ENCODE measurements at places on chromosomes 11 and 22. TPM values are rescaled to one million over a fixed set of nuclear protein-coding genes. Genes with fewer than 3 reads are reported as not detected.

- no peak overlapping the region for H3K4me3 ChIP-seq
- peak; percentile 28 for DNase-seq
- no peaks in the 10 kb centered on the region for H3K27me3 ChIP-seq
- no peaks in the 10 kb centered on the region for H3K4me1 ChIP-seq
- H3K36me3 ChIP-seq, result no peaks in the 10 kb centered on the region
Measured at GRCh38 chr22:49429066-49429465, 398.6 kb downstream of the BRD1 start.

- no peaks in the 10 kb centered on the region for H3K27me3 ChIP-seq
- DNase-seq, result no peak
- no peak overlapping the region for H3K27ac ChIP-seq
Measured at GRCh38 chr11:122755409-122755808, 82.9 kb upstream of the CRTAM start.

DNA sequence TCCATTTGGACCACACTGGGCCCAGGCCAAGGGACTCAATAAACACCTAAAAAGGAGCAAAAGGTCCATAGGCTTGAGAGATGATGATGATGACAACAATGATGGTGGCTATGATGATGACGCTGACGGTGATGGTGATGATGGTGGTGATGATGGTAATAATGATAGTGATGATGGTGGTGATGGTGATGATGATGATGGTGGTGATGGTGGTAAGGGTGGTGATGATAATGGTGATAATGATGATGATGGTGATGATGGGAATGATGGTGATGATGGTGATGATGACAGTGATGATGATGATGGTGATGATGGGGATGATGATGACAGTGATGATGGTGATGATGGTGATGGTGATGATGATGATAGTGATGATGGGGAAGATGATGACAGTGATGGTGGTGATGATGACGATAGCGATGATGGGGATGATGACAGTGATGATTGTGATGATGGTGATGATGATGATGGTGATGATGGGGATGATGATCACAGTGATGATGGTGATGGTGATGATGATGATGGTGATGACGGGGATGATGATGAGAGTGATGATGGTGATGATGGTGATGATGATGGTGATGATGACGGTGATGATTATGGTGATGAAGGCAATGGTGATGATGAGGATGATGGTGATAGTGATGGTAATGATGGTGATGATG, 7.1 kb upstream of the RASD2 start:
- no peaks in the 10 kb centered on the region for H3K36me3 ChIP-seq
- no peak for DNase-seq
- H3K27me3 ChIP-seq, result no peaks in the 10 kb centered on the region
- no peak overlapping the region for H3K27ac ChIP-seq
- no peaks in the 10 kb centered on the region for H3K4me1 ChIP-seq

- H3K27ac ChIP-seq, result no peak overlapping the region
- no peak for DNase-seq
- H3K36me3 ChIP-seq, result no peaks in the 10 kb centered on the region
- no peaks in the 10 kb centered on the region for H3K27me3 ChIP-seq
Measured at GRCh38 chr11:34507156-34507555, 6.4 kb downstream of the ELF5 start.

DNA sequence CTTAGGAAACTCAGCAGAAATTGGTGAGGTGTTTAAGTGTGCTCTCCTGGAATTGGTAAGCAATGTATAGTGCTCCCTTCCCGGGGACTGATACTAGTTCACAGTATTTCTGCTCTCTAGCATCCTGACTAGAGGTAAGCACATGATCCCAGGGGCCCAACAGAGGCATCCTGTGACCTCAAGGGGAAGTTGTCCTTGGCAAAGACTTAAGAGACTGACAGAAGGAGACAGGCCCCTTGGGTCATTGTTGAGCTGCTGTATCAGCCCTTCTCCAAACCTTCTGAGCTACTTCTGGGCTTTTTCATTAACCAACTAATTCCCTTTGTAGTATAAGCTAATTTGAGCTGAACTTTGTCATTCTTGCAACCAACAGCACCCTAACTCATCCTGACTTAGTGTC, 4.3 kb upstream of the TBC1D22A start:
- no peaks in the 10 kb centered on the region for H3K27me3 ChIP-seq
- DNase-seq, result no peak
- H3K4me3 ChIP-seq, result no peak overlapping the region
- H3K27ac ChIP-seq, result no peak overlapping the region
- peaks cover 22% of the 10 kb centered on the region for H3K4me1 ChIP-seq

DNA sequence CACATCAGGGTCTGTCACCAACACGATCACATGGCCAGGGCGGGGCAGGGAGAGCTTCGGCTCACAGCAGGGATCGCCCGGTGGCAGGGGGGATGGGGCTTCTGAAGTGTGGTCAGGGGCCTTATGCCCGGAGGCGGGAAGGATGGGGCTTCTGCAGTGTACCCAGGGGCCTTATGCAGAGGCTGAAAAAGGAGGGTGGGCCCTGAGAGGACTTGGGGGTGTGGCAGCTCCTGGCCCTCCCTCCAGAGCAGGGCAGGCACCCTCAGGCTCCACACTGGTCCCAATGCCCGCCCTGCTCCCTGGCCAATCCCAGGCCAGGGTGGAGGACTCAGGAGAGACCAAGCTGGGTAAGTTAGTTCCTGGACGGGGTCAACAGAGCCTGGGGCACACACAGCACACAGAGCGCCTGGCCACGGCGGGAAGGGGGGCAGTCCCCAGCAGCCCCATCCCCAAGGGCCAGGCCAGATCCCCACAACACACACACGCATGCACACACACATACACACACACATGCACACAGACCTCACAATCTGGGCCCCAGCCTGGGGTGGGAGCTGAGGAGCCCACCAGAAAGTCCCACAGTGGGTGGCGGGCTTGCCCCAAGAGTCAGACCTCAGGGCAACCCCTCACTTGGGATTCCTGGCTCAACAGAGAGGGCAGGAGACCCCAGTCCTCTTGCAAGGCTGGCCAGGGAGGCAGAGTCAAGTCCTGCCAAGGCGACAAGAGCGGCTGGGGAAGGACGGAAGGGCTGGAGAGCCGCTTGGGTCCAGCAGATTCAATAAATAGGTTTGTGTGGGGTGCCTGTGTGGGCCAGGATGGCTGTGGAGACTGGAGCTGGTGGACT, 1.1 kb upstream of the CEND1 start:
- no peak overlapping the region for H3K27ac ChIP-seq
- H3K4me3 ChIP-seq, result no peak overlapping the region
- no peaks in the 10 kb centered on the region for H3K36me3 ChIP-seq
- H3K4me1 ChIP-seq, result peaks cover 8% of the 10 kb centered on the region

IL18 gene
- 1.2 TPM for total RNA-seq

- no peaks in the 10 kb centered on the region for H3K36me3 ChIP-seq
- no peak for DNase-seq
- H3K27me3 ChIP-seq, result peaks cover 4% of the 10 kb centered on the region
- no peak overlapping the region for H3K27ac ChIP-seq
Measured at GRCh38 chr11:57196596-57196995, 14.8 kb downstream of the LRRC55 start.

DNA sequence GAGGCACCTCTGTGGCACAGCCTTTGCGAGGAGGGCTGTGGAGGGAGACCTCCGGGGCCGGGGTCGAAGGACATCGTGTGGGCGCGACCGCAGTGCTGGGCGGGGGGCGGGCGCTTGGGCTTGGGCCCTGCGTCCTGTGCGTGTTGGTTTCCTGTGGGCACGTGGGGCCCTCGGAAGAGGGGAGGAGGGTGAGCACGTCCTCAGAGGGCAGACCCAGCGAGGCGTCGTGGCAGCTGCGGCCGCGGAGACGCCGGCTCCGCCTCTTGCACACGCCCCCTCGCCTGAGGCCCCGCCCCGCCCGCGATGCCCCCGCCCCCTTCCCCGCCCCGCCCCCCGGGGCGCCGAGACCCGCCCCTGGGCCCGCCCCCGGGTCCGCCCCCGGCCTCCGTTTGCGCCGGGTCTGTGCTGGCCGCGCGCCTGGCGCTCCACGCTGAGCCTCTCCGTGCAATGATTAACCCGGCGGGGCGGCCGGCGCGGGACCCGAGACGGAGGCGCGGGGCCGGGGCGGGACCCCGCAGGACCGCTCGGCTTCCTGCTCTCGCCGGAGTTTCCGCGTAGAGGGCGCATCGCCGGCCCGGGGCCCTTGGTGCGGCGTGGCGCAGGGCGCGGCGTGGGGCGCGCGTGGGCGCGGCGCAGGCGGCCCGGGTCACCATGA, at the start of gene PRR5:
Gene PRR5 (plus strand): TSS at position 381 of the 655 bp plus-strand sequence. CDS start 271 bp downstream, at position 652.
- no peaks in the 10 kb centered on the region for H3K36me3 ChIP-seq
- 0 out of 2 replicates have a peak within 1 kb of the TSS, but pooled peaks have one; percentile 25 for H3K27ac ChIP-seq
- peaks cover 4% of the 10 kb centered on the region for H3K27me3 ChIP-seq
- H3K4me3 ChIP-seq, result peak within 1 kb of the TSS; percentile 58
- peak; percentile 39 for DNase-seq
- peaks cover 59% of the 10 kb centered on the region for H3K4me1 ChIP-seq

GAS2 gene
- 1.8 TPM for total RNA-seq

KRTAP5-10 gene
- not detected for total RNA-seq

GRCh38 chr11:63099555-63099954, 44.5 kb downstream of the SLC22A24 start:
- H3K4me1 ChIP-seq, result no peaks in the 10 kb centered on the region
- H3K27me3 ChIP-seq, result 0 out of 2 replicates have a peak, but pooled peaks cover 3% of the 10 kb centered on the region

NELL1 gene
- total RNA-seq, result not detected
